Activated CD8-positive, alpha-beta memory T cell treated with anti-CD3 and anti-CD28 coated beads for 4 hours (primary cell): ENCODE measurements at places on chromosomes 4 and X.

DNA sequence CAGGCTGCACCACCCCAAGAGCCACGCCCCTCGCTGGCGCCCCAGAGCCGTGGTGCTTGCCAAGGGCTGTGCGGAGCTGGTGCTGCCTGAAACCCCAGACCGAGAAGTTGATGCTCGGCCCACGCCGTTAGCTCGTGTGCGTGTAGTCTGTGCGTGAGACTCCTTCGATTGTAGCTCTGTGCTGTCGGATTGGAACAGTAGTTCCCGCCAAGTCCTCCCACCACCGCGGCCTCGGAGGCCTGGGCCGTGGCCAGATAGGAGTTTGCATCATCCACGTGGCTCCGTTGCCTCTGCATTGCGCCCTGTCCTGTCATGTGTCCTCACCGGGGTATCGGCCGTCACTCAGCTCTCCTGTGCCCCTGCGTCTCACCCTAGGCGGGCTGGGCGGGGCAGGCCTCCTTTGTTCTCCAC, 24.2 kb downstream of the TNIP2 start:
- DNase-seq, result no peak

DNA sequence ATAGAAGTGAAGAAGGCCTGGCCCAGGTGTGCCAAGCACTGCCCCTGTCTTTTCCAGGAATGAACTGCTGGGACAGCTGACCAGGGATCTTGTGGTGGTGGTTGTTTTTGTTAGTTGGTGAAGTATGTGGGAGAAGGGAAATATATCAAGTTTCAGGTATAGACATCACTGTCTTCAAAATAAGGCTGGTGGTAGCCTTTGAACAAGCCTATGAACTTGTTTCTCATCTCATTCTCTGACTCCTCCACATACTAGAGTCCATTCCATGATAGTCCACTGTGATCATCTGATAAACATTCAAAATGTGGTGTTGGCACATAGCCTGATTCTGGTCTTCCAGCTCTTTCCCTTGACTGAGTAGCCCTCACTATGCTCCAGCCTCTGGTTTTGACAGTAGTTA, 303.7 kb downstream of the CAMK2D start:
- DNase-seq, result no peak

DNA sequence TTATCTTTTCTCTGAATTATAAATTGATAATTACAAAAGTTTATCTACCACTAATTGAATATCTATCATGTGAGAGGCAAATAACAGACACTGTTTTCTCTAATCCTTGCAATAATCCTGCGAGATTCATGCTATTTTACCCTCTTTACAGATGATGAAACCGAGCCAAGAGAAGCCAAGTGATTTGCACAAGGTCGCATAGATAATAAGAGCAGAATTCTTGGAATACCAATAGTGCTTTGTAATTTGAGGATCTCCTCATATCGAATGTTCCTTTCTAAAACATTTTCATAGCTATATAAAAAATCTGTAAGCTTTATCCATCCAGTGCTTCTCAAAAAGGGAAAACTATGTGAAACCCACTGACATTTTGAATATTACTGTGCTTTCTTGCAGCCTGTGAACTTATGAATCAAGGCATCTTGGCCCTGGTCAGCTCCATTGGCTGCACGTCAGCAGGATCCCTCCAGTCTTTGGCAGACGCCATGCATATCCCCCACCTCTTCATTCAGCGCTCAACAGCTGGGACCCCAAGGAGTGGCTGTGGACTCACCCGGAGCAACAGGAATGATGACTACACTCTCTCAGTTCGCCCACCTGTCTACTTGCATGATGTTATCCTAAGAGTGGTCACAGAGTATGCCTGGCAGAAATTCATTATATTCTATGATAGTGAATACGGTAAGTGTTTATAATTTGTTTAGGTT, 743.8 kb upstream of the ATOH1 start:
- DNase-seq, result no peak

DNA sequence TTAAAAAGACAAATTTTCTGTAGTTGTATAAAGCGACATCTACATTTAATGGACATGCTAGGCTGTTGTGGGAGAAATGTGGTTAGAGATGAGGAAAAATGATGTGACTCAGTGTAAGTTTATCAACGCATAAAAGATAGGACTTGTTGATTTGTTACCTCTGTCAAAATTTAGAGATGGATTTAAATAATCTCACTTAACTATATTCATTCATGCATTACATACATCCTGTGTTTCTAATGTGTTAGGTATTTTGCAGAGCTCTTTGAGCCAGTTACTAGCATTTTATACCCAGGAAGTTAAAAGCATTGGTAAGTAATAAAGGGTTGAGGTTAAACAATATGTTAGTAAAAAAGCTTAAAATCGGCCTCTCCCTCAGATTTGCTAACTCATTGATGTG, 34.3 kb downstream of the METAP1 start:
- no peak for DNase-seq

- DNase-seq, result no peak
Measured at GRCh38 chr4:56803471-56803870, 18.0 kb downstream of the SPINK2 start.

- no peak for DNase-seq
Measured at GRCh38 chr4:4868758-4869723, 9.6 kb downstream of the MSX1 start.

- DNase-seq, result no peak
Measured at GRCh38 chr4:165319030-165319429, 8.4 kb upstream of the MSMO1 start.

DNA sequence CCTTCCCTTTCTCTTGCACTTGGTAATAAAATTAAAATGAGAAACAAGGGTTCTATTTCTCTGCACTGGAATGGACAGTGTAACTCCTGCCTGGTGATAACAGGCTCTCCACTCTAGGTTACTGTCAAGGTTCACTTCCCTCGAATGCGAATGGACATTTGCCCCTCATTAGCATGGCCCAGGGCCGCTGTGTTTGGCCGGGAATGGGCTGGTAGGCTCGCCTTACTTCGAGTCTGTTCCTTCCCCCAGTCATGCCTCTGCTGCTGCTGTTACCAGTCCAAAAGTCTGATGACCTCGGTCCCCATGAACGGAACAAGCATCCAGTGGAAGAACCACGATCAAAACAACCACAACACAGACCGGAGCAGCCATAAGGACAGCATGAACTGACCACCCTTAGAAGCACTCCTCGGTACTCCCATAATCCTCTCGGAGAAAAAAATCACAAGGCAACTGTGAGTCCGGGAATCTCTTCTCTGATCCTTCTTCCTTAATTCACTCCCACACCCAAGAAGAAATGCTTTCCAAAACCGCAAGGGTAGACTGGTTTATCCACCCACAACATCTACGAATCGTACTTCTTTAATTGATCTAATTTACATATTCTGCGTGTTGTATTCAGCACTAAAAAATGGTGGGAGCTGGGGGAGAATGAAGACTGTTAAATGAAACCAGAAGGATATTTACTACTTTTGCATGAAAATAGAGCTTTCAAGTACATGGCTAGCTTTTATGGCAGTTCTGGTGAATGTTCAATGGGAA, 61.5 kb downstream of the EDNRA start:
- DNase-seq, result no peak

DNA sequence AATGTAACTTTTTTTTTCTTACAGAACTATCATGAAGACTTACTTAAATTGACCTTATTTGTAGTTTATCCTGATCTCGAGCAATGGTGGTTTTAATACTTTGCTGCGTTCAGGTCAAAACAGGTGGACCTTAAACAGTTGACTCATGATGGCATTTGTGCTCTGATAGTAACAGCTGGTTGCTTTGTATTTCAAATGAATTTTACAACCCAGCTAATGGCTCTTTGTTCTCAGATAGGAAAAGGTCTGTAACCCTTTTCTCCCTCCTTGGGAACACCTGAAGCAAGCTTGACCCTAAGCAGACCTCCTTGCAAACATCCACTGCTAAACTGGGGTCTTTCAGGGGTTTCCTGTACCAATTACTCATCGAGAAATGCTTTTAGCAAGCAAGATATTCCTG, 79.2 kb downstream of the F11 start:
- no peak for DNase-seq

GRCh38 chrX:9293903-9294302, 171.0 kb upstream of the TBL1X start:
- DNase-seq, result no peak

- DNase-seq, result no peak
Measured at GRCh38 chr4:158808399-158808798, 39.6 kb downstream of the FNIP2 start.

DNA sequence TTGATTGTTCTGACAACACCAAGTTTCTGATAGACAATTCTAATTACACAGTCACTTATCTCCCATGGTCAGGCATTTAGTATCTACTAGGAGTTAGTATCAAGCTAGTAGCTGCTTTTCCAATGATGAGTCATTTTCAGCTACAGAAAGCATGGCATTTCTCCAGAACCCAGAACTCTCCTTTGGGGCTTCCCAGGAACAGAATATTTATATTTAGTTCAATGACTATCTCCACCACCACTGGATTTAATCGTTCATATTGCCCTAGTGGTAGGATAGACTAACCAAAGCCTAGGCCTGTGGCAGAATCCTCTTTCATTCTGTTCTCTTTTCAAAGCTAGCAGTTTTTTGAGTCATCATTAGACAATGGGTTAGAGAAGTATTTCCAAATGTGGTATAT, 569.4 kb downstream of the GABRG1 start:
- DNase-seq, result no peak

DNA sequence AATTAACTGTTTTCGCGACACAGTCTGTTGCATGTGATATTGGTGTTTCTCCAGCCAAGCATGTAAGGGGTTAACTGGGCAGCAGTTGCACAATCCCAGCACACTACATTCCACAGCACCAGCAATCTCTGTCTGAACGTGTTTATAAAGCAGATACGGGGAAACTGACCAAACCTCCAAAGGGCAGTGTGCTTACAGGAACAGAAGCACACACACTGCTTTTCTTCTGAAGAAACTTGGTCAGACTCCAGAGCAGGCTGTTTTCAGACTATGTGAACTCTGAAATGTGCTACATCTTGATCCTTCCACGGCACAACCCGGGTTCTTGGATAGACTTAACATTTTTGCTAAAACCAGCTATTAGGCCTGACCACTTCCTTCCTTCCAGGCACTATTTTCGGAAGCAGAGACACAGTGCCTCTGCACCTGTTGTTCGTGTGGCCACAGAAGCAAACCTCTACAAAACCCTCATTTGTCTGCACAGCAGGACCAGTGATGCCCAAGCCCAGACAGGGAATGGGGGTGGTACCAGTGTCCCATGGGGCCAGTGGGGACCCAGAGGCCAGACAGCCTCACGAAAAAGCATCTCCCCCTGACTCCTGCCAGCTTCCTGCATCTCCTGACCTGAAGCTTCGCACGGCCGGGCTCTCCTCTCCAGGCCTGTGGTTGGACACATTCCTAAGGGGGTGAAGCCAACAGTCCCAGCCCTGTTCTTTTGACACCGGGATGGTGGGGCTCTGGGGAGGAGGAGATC, 90.1 kb downstream of the IRF2 start:
- no peak for DNase-seq

DNA sequence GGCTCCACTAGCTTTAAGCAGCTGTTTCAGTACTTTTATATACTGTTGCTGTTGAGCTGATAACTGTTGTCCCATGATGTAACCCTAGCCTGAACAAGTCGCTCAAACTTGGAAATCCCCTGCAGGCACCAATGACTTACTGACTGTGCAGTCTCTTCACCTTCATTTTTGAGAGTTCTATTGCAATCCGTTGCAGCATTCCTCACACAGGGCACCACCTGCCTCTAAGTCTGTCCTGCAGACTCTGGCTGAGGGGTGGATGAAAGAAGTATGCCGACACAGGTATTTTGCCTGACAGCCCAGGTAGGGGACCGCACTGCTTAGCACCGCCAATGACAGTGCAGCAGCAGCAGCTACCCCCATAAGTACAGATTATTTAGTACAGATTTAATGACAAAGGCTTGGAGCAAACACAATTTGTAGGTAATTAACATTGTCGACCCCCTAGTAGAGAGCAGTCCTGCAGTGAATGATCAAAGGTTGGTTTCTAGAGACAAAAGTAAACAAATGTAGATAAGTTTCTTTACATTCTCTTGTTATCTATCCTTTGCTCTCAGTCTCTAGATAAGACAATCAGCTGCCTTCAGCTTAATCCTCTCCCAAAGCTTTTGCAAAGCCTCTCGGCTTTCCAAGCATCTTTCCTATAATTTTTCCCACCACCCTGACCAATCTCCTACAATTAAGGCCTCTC, 205.0 kb downstream of the PABPC4L start:
- no peak for DNase-seq

GRCh38 chrX:15451913-15452312, 41.2 kb downstream of the PIR start:
- no peak for DNase-seq

- DNase-seq, result no peak
Measured at GRCh38 chr4:57154191-57154590, 44.0 kb upstream of the IGFBP7 start.

- no peak for DNase-seq
Measured at GRCh38 chr4:104123021-104123420, 371.7 kb downstream of the CXXC4 start.
